Central memory CD4-positive, alpha-beta T cell (primary cell): ENCODE measurements at places on chromosomes 3 and 15.

DNA sequence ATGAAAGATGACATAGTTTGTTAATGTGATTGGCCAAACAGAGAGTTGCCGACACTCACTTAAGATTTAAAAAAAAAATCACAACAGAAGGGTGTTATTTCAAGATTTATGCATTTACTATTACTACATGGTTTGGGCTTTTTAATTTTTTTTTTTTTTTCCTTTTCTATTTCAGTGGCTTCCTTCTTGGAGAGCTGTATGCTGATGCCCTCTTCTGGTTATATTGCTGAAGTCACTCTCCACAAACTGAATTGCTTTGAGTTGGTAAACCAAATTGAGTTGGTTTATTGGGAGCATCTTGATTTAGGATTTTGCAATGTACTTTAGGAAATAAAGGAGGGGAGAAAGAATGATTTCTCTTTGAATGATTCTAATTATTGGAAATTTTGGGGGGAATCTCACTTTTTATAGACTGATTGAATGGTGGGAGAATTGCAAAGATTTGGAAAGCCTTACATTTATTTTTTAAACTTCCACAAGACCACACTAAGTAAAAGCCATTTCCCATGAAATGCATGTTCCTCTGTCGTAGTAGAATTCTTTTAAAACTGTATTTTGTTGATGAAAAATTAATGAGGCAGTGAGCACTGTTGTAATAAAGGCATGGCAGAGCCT is 186.6 kb upstream of the FEZF2 start:
- DNase-seq = no peak

GRCh38 chr3:195352895-195353488 is 82.0 kb upstream of the XXYLT1 start:
- no peak for DNase-seq

- DNase-seq = no peak
Observed at GRCh38 chr3:112774293-112774926, 72.3 kb downstream of the CD200R1L start.

DNA sequence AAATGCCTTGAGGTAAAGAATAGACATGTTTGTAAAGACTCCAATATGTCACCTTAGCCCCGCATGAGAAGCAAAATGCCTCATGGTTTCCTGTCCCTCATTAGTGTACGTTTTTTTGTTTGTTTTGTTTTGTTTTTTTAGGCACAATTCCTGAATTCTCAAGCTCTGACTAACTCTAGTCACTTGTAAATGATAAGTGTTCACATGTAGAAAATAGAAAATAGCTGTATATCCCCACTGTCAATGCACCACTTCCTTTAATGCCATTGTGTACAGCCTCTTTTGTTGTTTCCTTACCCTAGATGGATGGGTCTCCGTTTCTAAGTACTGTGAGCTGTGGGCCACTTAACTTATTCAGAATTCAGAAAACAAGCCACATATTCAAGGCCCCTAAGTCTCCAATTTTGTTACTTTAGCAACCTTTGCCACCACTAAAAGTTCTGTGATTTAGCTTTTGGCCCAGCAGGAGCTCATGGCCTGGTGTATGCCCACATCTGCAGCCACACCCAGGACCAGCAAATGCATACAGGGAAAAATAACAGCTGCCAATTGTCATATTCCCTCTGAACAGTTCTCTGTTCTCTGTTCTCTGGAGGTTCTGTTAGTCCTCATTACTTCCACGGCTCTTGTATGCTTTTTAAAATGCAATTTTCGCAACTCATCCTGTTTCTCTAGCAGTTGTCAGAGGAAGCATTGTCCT is 655.5 kb downstream of the GBE1 start:
- DNase-seq = no peak

GRCh38 chr3:85837402-85837801 is 878.6 kb downstream of the CADM2 start:
- no peak for DNase-seq

DNA sequence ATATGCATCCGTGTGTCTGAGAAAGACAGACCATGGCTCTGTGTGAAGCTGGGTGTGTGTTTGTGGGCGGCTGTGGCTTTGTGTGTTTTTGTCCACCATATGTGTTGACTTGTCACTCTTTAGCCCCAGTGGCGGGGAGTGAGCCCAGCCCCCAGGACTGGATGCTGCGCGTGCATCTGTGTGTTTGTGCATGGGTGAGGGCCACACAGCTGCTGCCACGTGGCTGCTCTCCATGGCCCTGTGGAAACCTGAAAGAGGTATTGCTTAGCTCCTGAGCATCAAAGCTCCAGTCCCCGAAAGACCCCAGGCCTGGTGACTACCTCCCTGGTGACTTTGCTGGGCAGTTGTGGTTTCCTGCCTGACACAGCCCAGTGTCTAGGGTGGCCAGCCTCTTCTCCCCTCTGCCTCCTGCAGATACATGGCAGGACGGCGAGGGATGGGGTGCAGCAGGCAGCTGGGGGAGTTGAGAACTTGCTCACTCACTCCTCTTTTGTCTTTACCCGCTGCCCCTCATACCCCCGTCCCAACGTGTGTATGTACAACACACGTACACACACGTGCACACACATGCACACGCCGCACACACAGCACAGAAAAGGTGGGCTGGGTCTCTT is 6.5 kb downstream of the EPHB3 start:
- DNase-seq = no peak

DNA sequence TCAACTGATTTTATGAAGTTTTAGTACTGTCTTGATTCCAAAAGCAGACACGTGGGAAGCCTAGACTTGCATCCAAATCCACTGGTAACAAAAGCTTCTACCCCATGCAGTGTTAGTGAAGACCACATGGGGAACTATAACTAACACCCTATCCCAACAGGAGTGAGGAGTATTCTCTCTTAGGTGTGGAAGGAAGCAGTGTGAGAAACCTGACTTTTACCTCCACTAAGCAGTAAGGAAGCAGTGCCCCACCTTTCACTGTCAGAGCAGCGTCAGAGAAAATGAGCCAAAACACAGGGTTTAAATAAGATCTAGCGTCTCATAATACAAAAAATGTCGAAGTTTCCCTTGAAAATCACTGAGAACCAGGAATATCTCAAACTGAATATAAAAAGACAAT is 60.5 kb downstream of the DLG1 start:
- no peak for DNase-seq

- DNase-seq = no peak
Observed at GRCh38 chr3:156657862-156658731, 16.3 kb upstream of the TIPARP start.

- no peak for DNase-seq
Observed at GRCh38 chr3:5115506-5116162, 6.5 kb upstream of the ARL8B start.

GRCh38 chr3:105970283-105970682 is 101.5 kb upstream of the CBLB start:
- no peak for DNase-seq

- DNase-seq = no peak
Observed at GRCh38 chr3:13645801-13646637, 97.1 kb downstream of the FBLN2 start.

GRCh38 chr3:64114651-64115050 is 91.4 kb upstream of the PSMD6 start:
- DNase-seq = no peak

DNA sequence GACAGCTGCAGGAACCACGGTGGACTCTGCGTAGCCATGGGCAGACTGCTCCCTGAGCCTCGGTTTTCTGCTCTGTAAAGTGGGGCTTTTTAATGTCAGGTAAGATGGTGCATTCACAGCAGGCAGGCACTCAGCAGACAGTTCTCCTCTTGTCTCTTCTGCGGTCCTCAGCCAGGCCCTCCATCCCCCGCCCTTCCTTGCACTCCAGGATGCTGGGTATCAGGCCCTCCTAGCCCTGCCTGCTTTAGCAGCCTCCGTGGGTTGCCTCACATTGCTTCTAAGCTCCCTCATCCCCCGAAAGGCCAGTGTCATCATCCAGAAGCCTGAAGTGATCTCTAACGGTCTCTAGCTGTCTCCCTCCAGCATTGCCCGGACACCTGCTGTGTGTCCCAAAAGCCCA is 115.7 kb downstream of the WNT7A start:
- DNase-seq = no peak

GRCh38 chr15:32837935-32838334 is 120.1 kb downstream of the GREM1 start:
- DNase-seq = no peak

DNA sequence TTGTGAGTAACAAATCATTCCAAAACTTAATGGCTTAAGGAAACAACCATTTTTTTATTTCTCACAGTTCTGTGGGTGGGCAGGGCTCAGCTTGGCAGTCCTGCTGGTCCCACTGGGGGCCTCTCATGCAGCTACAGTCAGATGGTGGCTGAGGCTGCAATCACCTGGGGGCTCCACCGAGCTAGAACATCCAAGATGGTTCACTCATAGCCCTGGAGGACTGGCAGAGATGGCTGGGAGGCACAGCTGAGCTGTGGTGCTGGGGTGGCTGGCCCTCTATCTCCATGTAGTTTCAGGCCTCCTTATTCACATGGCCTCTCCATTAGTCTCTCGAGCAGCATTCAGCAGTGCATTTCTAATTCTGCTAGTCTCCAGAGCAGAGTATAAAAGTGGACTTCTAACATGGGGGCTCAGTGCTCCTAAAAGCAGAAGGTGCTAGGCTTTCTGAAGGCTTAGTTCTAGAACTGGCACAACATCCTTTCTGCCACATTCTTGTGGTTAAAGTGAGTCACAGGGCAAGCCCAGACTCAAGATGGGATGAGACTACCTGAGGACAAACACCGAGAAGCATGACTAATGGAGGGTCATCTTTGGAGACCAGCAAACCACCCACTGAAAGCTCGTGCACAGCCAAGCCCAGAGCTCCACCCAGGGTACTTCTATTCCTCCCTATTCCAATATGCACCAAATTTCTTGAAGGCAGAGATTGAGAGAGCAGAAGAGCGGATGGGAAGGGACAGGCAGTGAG is 6.3 kb downstream of the CAV3 start:
- no peak for DNase-seq

DNA sequence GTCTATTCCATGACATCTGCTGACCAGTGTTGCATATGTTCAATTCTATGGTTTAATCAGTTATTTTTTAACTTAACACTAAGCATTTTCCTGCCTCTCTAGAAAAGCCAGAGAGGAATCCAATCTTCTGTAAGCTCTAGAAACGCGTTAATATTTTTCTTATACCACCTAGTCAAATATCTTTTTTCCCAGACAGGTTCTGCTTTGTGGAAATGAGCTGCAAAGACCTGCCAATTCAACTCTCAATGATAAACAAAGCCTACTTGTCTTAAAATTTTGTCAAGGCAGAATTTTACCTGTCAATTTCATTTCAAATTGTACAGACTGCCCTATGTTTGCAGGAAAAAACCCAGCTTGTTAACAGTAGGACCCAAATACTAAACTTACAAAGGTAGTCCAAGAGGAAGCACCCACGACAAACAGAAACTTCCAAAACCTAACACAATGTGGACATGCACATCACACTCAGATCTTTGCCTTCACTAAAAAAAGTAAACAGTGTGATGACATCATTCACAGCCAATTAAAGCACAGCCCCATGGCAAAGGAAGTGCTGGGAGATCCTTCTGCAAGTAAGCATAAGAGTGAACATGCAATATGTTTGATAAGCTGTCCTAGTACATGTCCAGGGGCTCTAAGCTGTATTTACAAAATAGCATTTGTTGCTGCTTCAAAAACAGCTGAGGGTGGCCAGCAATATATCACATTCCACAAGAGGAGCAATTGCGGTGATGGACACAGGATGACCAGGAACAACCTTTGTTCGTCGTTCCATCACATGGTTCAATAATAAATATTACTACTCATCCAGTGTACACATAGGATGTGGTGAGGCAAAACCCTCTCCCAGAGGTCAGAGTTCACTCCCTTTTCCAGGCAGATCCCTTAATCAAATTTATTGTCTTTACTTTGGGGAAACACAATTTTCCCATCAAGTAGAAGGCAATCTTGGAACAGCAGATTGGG is 139.4 kb upstream of the TSC22D2 start:
- no peak for DNase-seq

GRCh38 chr15:73650416-73651126 is 17.4 kb upstream of the NPTN start:
- no peak for DNase-seq

GRCh38 chr3:171113716-171114115 is 87.2 kb upstream of the SLC2A2 start:
- no peak for DNase-seq

- DNase-seq = no peak
Observed at GRCh38 chr3:170419557-170420087, 954 bp downstream of the CLDN11 start.

GRCh38 chr15:65068403-65068788 is 605 bp upstream of the RASL12 start:
- DNase-seq = no peak

DNA sequence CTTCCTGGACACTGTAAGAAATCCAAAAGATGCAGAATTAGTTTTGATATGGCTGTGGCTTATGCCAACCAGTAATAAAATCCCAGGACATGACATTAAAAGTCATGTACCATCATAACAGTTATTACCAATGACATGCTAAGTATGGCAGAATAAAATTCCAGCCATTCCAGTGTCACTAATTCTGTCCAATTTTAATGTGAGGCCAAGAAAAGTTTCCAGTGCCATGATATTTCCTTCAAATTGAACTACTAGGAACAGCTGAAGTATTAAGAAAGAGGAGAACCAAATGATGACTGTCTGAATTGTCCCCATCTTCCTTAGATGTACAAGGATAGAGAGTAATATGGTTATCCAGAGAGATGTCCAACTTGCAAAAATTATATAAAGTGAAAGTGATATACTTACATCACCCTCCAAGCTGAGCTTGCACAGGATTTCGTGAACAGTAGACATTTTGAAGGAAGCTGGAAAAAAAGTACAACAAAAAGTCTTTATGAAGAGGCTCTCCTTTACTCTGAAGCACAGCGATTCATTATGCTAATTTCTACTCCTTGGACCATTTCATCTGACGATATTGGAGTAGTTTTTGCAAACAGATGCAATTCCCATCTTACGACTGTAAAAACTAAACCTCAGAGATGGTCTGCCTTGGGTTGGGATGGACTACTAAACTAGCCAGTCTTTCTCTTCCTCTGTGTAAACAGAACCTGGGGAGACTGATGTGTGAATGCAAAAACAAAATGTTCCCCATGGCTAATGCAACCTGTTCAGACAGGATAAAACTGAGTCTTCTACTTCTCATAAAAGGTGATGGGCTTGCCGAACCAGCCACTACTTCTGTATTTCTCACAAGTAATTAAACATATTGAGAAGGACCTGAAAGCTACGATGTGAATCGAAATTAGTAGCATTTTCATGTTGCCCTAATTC is 11.9 kb downstream of the ANXA2 start:
- DNase-seq = no peak
